ENCODE measurements at places on chromosomes 12 and 14. TPM values are rescaled to one million over a fixed set of nuclear protein-coding genes. Genes with fewer than 3 reads are reported as not detected.

Gene MSRB3
- total RNA-seq = 41.5 TPM

Gene DDN
- 0.12 TPM for total RNA-seq

Gene VSX2
- not detected for total RNA-seq

Gene VRTN
- total RNA-seq = 0.06 TPM

Gene CAPRIN2
- total RNA-seq = 17.4 TPM

Gene GNG2
- 42.3 TPM for total RNA-seq

Gene FOXN4
- total RNA-seq = 0.25 TPM

Gene TRHDE
- total RNA-seq = 7.5 TPM

Gene HOXC10
- total RNA-seq = not detected

Measured in lung (tissue), 17 donors.